ENCODE measurements at places on chromosomes 12 and 14. TPM values are rescaled to one million over a fixed set of nuclear protein-coding genes. Genes with fewer than 3 reads are reported as not detected.

Gene CCDC85C
- total RNA-seq, result 14.0 TPM

Gene INHBC
- total RNA-seq, result not detected

Gene KRT73
- total RNA-seq, result not detected

Gene CLEC2A
- not detected for total RNA-seq

Gene TSPAN19
- not detected for total RNA-seq

Gene FITM1
- total RNA-seq, result 0.27 TPM

Gene CEP170B
- total RNA-seq, result 18.7 TPM

Gene CREBL2
- total RNA-seq, result 66.6 TPM

Gene MYF5
- not detected for total RNA-seq

Gene RFC5
- total RNA-seq, result 10.2 TPM

Gene POU6F1
- 33.9 TPM for total RNA-seq

Gene TDRD9
- total RNA-seq, result 3.0 TPM

Gene SLCO1B3
- total RNA-seq, result not detected

Gene GDF3
- total RNA-seq, result not detected

Gene AKAP6
- 65.4 TPM for total RNA-seq

Gene LRP1-AS
- total RNA-seq, result not detected

Gene L2HGDH
- 6.2 TPM for total RNA-seq

Gene SDR9C7
- not detected for total RNA-seq

Gene PZP
- 0.16 TPM for total RNA-seq

Gene ORMDL2
- total RNA-seq, result 13.1 TPM

Gene RD3L
- not detected for total RNA-seq

Gene FAM181A
- not detected for total RNA-seq

Gene LYZ
- total RNA-seq, result 7.6 TPM

Data from gastroesophageal sphincter (tissue), 4 donors.